ENCODE measurements at places on chromosomes 4 and X.
A peak's percentile ranks its signal among the peaks of the same experiment; 100 is the strongest.

GRCh38 chr4:121684561-121684960 is 12.2 kb downstream of the ANXA5 start:
- no peak for DNase-seq

DNA sequence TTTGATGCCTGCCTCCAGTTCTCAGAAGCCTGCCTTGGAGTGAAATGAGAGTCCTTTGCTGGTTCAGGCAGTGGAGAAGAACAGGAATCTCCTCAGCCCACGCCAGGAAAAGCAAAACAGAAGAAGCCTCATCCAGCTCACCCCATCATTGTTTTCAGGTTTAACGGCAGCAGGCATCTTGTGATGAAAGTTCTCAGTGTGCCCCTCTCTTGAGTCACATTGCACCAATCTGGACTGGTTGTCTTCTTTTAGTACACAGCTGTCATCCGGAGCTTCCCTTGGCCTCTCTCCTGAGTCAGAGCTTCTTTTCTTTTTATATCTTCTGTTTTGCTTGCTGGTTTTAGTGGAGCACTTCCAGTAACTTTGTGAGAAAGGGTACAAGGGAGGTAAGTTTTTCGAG is 50.9 kb downstream of the TSPAN7 start:
- DNase-seq = no peak

DNA sequence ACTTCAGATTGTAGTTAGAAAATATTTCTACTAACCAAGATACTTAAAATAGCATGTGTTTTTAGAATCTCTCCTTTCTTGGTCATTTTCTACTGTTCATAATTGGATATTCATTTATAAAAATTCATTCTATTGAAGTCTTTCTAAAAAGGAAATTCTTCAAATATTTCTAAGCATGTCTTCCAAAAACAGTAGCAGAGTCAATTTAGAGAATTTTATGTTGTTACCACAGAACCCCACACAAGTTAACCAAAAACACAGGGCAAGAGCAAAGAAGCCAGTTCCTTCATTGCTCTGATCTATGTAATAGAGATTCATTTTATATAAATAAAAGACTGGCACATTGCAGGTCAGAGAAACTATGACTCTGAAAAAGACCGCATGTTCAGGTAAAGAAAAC is 345.1 kb upstream of the PITX2 start:
- no peak for DNase-seq

- peak; percentile 83 for DNase-seq
These were observed 266.3 kb upstream of the NOCT start for GRCh38 chr4:138749303-138749702.

- DNase-seq = no peak
These were observed 34.5 kb downstream of the TNIP2 start for GRCh38 chr4:2721586-2721985.

All from iris pigment epithelial cell (primary cell).